Psoas muscle (tissue), 8 donors: ENCODE measurements at places on chromosomes 2 and 18. TPM values are rescaled to one million over a fixed set of nuclear protein-coding genes. Genes with fewer than 3 reads are reported as not detected.

GRCh38 chr2:202098291-202098690 lies 25.2 kb downstream of the KIAA2012 start:
- DNase-seq = no peak

- DNase-seq = no peak
These were observed 649.4 kb downstream of the BCL11A start for GRCh38 chr2:59903994-59904544.

- no peak for DNase-seq
These were observed 466.5 kb upstream of the ID2 start for GRCh38 chr2:8215159-8215863.

DNA sequence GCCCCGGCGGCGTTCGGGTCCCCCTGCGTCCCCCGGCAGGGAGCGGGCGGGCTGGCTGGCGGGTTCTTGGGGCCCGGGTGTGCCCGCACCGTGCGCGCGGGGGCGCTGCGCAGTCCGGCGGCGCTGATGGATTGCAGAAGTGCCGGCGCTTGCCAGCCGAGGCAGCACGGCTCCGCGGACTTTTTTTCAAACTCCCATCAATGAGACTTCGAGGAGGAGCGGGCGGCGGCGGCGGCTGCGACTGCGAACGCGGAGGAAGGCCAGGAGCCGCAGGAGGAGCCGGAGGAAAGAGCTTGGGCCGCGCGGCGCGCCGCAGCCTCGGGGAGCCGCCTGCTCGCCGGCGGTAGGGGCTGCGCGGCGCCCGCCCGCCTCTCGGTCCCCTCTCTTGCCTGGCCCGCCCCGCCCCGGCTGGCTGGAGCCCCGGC lies at the start of gene GLI2:
Gene GLI2, plus strand, starts transcription at position 123 of the 425 bp plus-strand sequence. CDS start 61,453 bp downstream, outside the sequence.
- DNase-seq = peak; percentile 74

DNA sequence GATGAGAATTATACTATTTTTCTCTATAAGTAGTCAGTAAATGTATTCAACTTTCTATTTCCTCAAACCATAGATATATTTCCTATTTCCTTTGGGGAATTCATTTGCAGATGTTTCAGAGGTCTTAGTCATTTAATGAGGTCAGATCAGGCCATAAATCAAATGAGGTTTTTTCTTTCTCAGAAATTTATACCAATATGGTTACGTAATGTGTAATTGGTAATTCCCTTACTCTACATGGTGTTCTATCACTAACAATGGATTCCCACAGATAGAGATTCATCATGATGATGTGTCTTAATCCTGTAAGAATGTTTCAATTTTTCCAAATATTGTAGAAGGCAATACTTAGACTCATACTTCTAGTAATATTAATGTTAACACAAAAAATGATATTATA lies 108.0 kb downstream of the DPP4 start:
- no peak for DNase-seq

The MEP1B gene
- not detected for total RNA-seq

DNA sequence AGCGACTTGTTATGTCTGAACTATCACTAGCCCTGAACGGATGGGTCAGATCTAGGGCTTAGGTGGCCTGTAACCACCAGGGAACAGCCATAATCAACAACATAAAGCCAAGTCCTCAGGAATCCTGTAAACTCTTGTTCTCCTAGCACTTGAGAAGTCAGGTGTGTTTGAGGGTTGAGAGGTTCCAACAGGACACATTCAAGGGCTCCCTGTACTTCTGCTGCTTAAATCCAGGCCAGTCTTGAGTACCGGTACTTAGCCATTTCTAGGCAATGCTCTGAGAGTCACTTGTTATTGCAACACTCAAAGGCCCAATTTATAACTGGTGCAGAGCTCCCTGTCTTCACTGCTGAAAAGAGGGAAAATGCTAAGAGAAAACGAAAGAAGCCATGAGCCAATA lies 21.6 kb upstream of the SLC40A1 start:
- DNase-seq = no peak

The ERCC3 gene
- total RNA-seq = 28.2 TPM
